ENCODE measurements at places on chromosomes 3 and 15. TPM values are rescaled to one million over a fixed set of nuclear protein-coding genes. Genes with fewer than 3 reads are reported as not detected.

DNA sequence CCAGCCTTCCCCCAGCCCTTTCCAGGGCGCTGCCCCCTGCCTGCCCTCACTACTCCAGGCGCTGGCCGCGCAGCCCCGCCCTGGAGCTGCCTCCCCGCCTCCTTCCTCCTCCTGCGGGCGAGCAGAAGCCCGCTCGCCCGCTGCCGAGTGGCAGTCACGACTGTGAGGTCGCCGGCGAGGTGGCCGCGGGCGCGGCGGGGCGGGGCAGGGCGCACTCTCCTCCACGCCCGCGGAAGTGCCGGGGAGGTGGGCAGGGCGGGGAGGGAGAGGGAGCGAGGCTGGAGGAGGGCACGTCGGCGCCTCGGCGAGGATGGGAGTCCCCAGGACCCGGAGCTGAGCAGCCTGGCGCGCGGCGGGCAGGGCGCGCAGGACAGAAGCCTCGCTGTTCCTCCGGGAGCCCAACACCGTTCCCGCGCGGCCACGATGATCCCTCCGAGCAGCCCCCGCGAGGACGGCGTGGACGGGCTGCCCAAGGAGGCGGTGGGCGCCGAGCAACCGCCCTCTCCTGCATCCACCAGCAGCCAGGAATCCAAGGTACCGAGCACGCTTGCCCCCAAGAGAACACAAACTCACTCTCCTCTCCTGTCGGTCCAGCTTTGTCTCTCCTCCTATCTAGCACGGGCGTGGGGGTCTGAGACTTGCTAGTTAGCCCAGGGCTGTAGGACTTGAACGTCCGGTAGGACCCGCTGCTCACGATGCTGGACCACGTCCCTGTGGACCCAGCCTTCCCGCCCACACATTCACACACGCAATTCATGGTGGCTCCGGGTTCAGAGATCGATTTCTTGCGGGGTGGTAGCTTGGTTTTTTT lies at the start of gene STAC:
Gene STAC, plus strand, starts transcription at position 284 of the 811 bp plus-strand sequence. Its CDS starts 140 bp downstream, at position 424.
- no peaks in the 10 kb centered on the region for H3K36me3 ChIP-seq
- H3K4me3 ChIP-seq = peak within 1 kb of the TSS; percentile 4
- no peak within 1 kb of the TSS for H3K27ac ChIP-seq
- no peak for DNase-seq
- peaks cover 12% of the 10 kb centered on the region for H3K27me3 ChIP-seq

GRCh38 chr3:22113453-22113852 lies 362.4 kb upstream of the ZNF385D start:
- DNase-seq = no peak
- H3K27me3 ChIP-seq = no peaks in the 10 kb centered on the region
- no peaks in the 10 kb centered on the region for H3K36me3 ChIP-seq
- H3K4me1 ChIP-seq = no peaks in the 10 kb centered on the region

GRCh38 chr15:74350295-74351275 lies 16.9 kb downstream of the CYP11A1 start:
- H3K27me3 ChIP-seq = peaks cover 6% of the 10 kb centered on the region
- no peak overlapping the region for H3K4me3 ChIP-seq
- H3K27ac ChIP-seq = no peak overlapping the region
- H3K4me1 ChIP-seq = no peaks in the 10 kb centered on the region
- no peaks in the 10 kb centered on the region for H3K36me3 ChIP-seq

The STX19 gene
- not detected for total RNA-seq

GRCh38 chr3:58691997-58692396 lies 25.4 kb upstream of the FAM3D start:
- H3K4me1 ChIP-seq = no peaks in the 10 kb centered on the region
- H3K36me3 ChIP-seq = no peaks in the 10 kb centered on the region
- no peak overlapping the region for H3K27ac ChIP-seq
- no peaks in the 10 kb centered on the region for H3K27me3 ChIP-seq

DNA sequence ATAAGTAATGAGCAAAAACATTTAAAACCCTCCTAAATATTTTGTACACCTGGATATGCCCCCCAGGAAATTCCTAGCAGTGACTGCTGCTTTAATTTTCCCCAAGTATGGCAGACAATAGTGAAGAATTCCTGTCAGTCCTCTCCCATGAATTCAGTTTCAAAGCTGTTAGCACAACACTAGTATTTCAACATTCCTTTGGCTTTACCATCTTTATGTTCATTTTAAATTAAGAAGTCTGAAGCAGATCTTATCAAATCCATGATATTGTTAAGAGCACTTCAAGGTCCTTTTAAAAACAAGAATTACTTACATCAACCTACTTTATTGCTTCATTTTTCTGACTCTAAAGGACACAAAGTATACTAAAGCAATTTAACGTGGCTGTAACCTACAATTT lies 28.8 kb upstream of the CDIN1 start:
- no peak overlapping the region for H3K27ac ChIP-seq
- H3K4me1 ChIP-seq = no peaks in the 10 kb centered on the region
- H3K36me3 ChIP-seq = no peaks in the 10 kb centered on the region
- H3K4me3 ChIP-seq = no peak overlapping the region

The HIGD2B gene
- total RNA-seq = not detected

The TUBGCP4 gene
- total RNA-seq = 12.1 TPM

The CCNL1 gene
- total RNA-seq = 1,080 TPM

GRCh38 chr3:151400341-151400740 lies 15.8 kb upstream of the P2RY12 start:
- no peaks in the 10 kb centered on the region for H3K4me1 ChIP-seq
- no peaks in the 10 kb centered on the region for H3K27me3 ChIP-seq
- DNase-seq = no peak
- H3K4me3 ChIP-seq = no peak overlapping the region
- H3K36me3 ChIP-seq = no peaks in the 10 kb centered on the region

DNA sequence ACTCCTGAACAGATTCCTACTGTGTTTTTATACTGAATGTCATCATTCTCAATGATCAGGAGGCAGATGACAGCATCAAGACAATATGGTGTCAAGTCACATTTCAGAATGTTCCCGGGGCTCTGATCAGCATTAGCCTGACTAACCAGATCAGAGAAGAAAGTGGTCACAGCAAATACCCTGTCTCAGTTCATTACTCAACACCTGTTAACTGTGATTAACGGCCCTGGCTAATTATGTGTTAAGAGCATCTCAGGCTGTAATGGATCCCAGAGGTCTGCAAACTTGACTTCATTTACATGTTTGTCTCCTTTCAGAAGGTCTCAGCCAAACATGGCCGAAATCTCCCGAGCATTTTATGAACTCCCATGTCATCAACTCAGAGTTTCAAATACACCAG lies 833.7 kb downstream of the FHIT start:
- H3K36me3 ChIP-seq = no peaks in the 10 kb centered on the region
- H3K4me1 ChIP-seq = no peaks in the 10 kb centered on the region
- no peak for DNase-seq
- H3K4me3 ChIP-seq = no peak overlapping the region
- no peak overlapping the region for H3K27ac ChIP-seq

DNA sequence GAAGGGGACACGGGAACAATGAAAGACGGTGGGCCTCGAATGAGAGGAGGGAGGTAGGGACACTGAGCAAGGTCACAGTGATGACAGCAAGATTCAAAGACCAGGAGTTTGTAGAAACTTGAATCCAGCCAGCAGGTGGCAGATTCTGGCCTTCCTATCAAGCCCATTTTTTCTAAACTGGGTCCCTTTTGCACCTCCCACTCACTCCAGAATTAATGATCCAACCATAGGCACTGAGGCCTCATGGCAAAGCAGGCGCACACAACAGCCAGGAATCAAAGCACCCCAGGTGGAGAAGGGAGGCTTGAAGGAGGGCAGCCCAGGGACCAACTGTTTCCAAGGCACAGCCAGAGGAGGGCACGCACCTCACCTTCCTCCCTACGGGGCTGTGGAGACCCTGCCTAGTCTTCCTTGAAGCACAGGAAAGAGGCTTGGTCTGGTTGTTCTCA lies 90.2 kb downstream of the ANP32A start:
- DNase-seq = no peak
- H3K27ac ChIP-seq = no peak overlapping the region
- no peaks in the 10 kb centered on the region for H3K36me3 ChIP-seq

- H3K27ac ChIP-seq = no peak overlapping the region
- no peaks in the 10 kb centered on the region for H3K36me3 ChIP-seq
- H3K27me3 ChIP-seq = peaks cover 3% of the 10 kb centered on the region
- no peak for DNase-seq
- no peak overlapping the region for H3K4me3 ChIP-seq
Observed at GRCh38 chr3:14837878-14838258, 19.1 kb downstream of the FGD5 start.

DNA sequence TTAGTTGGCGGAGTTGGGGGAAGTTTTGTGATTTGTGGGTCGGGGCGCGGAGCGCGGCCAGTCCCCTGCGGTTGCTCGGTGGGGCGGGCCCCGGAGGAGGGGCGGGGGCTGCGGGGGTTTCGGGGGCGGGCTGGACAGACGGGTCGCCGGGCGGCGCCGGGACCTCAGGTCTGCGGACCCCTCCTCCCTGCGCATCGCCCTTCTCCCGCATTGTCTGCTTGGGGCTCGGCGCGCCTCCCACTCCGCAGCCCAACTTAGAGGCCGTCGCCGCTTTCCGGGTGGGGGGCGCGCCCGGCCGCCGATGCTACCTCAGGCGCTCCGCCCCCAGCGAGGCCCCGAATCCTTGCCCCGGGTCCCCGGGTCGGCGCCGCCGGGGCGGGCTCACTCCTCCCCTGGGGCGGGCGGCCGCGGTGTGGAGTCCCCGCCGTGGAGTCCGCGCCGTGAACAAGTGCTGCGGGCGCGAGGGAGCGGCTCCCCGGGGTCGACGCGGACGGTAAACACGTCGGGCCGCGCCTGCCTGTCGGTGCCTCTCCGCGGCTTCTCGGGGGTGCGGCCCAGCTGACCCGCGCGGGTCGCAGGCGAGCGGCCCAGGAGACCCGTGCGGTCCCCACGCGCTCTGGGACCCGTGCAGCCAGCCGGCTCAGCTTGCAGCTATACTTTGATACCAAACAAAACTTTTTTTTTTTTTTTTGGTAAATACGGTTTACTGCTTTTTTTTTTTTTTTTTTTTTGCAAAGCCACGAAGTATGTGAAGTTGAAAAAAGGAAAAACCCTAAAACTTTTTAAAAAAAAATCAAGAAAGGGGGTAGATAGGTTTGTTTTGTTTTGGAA lies 624 bp downstream of the AKAP13 start:
- H3K27ac ChIP-seq = peak overlapping the region; percentile 90
- peak overlapping the region; percentile 89 for H3K4me3 ChIP-seq
- peaks cover under 1% of the 10 kb centered on the region for H3K36me3 ChIP-seq
- peaks cover 32% of the 10 kb centered on the region for H3K4me1 ChIP-seq

The CD276 gene
- not detected for total RNA-seq

DNA sequence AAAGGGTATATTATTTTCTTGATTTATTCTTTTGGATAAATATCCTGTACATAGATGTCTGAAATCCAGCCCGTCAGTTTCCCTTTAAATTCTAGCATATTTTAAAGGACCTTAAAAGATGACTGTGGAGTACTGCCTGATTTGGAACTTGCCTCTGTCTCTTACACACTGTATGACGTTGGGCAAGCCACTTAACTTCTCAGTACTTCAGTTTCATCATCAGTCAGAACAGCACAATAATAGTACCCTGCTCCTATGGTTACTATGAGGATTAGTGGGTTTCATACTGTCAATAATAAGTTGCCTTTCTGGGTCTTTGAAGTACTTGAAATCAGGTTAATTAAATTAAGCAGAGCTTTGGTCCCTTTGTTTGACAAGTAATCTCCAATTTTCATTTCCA lies 374.3 kb downstream of the TIGIT start:
- H3K36me3 ChIP-seq = peaks cover 3% of the 10 kb centered on the region
- no peaks in the 10 kb centered on the region for H3K27me3 ChIP-seq
- no peak for DNase-seq

- no peak overlapping the region for H3K27ac ChIP-seq
- no peak overlapping the region for H3K4me3 ChIP-seq
- no peaks in the 10 kb centered on the region for H3K4me1 ChIP-seq
- no peak for DNase-seq
- H3K36me3 ChIP-seq = no peaks in the 10 kb centered on the region
Observed at GRCh38 chr3:58999134-58999773, 50.6 kb downstream of the CFAP20DC start.

The P2RY13 gene
- not detected for total RNA-seq

GRCh38 chr3:45670991-45671390 lies 18.2 kb upstream of the SACM1L start:
- H3K36me3 ChIP-seq = peaks cover 78% of the 10 kb centered on the region
- H3K4me3 ChIP-seq = no peak overlapping the region
- H3K27ac ChIP-seq = no peak overlapping the region
- H3K27me3 ChIP-seq = no peaks in the 10 kb centered on the region

DNA sequence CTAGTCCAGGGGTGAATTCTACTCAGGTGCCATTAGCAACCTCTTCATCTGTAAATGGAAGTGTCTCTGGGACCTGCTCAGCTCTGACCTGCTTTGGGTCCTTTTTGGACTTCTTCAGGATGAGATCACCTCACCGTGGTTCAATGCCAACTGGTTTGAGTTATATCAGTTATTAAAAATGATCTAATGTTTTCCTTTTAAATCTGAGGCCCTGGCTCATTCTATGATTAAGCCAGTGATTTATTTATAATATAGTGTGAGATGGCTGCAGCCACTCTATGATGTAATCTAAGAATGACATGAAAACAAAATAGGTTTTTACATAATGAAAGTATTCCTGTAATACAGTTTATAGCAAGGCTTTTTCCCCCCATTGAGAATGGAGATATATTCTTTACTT lies 79.4 kb downstream of the LPP start:
- H3K36me3 ChIP-seq = peaks cover 12% of the 10 kb centered on the region
- no peak for DNase-seq
- no peaks in the 10 kb centered on the region for H3K4me1 ChIP-seq
- no peak overlapping the region for H3K27ac ChIP-seq

GRCh38 chr3:52880047-52880446 lies 17.3 kb downstream of the STIMATE start:
- H3K36me3 ChIP-seq = peaks cover 13% of the 10 kb centered on the region
- peaks cover 5% of the 10 kb centered on the region for H3K4me1 ChIP-seq
- no peak overlapping the region for H3K4me3 ChIP-seq

GRCh38 chr3:69082361-69082760 lies 2.2 kb upstream of the UBA3 start:
- no peaks in the 10 kb centered on the region for H3K36me3 ChIP-seq
- H3K4me1 ChIP-seq = peaks cover 82% of the 10 kb centered on the region
- peak overlapping the region; percentile 91 for H3K4me3 ChIP-seq
- H3K27me3 ChIP-seq = no peaks in the 10 kb centered on the region
- peak overlapping the region; percentile 92 for H3K27ac ChIP-seq

DNA sequence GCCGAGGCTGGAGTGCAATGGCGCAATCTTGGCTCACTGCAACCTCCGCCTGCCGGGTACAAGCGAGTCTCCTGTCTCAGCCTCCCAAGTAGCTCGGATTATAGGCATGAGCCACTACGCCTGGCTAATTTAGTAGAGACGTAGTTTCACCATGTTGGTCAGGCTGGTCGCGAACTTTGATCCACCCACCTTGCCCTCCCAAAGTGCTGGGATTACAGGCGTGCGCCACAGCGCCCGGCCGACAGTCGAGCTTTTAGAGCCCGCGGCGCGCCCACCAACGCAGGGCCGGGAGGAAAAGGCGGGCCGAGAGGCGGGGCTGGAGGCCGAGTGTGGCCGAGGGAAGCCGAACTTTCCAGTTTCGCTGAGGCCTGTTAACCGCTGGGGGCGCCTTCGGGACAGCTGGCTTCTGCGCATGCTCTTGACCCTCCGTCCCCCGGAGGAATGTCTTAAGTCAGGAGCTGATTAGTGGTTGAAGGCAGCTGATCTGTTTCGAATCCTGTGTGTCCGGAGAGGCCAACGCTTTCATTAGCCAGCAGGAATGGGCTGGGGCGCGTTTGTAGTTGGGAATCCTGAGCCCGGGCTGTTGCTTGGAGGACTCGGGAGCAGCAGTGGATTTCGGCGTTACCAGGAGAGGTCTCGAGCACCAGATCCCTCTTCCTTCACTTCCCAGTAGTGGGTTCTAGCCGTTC lies 10.0 kb downstream of the RPLP1 start:
- H3K27me3 ChIP-seq = no peaks in the 10 kb centered on the region
- peaks cover 2% of the 10 kb centered on the region for H3K36me3 ChIP-seq
- peak overlapping the region; percentile 73 for H3K27ac ChIP-seq
- DNase-seq = peak; percentile 88

Data from CD4-positive, CD25-positive, alpha-beta regulatory T cell (primary cell).